HCT116 (cell line): ENCODE measurements at places on chromosomes 1 and 21.

GRCh38 chr1:150529017-150529416 lies 13.5 kb downstream of the FALEC start:
- DNase-seq = no peak

GRCh38 chr1:95380909-95381308 lies 146.9 kb downstream of the RWDD3 start:
- no peak for DNase-seq

GRCh38 chr1:223216531-223217205 lies 73.6 kb upstream of the TLR5 start:
- DNase-seq = no peak

GRCh38 chr1:117368116-117369108 lies 1.2 kb downstream of the MAN1A2 start:
- no peak for DNase-seq

DNA sequence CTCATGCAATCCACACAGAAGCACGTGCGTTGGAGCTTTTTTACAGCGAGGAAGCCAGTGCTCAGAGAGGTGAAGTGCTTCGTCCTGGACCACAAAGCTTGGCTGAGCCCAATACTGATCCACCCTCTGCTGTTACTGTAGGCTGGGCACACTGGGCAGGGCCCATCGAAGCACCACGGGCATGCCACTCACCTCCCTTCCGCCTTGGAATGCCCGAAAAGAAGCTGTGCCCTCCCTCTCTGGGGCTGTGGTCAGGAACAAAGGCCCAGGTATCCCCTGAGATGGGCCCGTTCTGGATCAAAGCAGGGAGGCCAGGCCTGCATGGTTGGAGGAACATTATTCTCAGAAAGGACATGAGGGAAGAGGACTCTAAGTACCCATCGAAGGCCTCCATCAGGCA lies 206.7 kb upstream of the C1orf174 start:
- DNase-seq = no peak

- DNase-seq = no peak
These were observed 12.7 kb downstream of the INSL5 start for GRCh38 chr1:66788231-66788939.

DNA sequence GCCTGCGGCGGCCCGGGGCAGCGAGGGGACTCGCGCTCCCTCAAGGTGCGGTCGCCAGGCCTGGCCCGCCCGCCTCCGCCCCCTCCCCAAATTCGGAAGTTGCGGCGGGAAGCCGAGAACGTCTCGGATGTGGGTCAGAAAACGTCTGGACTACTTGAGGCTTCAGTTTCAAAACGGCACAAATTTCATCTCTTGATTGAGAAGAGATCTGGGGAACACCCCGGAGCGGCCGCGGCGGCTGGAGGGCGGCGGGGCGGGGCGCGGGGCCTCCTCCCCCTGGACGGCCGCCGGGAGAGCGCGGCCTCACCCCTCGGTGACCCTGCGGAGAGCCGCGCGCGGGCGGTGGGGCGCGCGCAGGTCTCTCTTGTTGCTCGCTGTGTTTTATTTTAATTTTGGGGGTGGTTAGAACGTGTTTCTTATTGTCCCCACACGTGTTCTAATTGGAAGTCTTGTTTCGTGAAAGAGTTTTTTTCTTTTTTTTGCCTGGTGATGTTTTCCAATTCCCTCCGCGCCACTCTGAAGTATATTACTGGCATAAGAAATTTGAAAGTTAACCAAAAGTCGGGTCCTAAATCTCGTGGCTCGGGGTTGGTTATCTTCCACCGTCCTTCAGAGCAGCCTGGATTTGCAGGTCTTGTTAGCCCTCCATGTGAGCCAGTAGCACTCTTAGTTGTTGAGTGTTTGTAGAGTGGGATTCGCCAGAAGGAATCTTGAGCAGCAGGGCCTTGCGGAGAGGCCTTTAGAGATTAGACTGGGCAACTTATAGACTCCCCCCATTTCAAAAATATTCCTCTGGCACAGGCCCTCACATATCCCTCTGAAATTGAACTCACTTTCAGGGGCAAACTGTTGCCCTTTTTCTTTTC lies 749 bp downstream of the PCBP3 start:
- no peak for DNase-seq

GRCh38 chr1:17067465-17068240 lies 13.8 kb upstream of the SDHB start:
- DNase-seq = no peak

DNA sequence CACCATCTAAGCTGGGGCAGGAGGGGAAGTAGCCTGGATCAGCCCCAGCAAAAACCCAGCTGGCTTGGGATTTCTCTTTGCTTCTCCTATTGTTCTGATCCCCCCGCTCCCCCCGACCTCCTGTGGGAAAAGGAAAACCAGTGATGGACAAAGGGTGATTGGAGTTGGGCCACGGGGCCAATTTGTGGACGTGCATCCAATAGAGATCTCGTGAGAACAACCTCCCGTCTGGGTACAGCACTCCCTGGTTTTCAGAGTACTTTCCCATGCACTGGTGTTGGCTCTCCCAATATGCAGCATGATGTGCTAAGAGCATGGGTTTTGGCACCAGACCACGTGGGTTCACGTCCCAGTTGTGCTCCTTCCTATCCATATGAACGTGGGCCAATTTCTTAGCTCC lies 9.0 kb downstream of the BLACAT1 start:
- no peak for DNase-seq

GRCh38 chr1:2049718-2050431 lies at the start of gene PRKCZ:
Gene PRKCZ, plus strand, starts transcription at chr1:2050411. Its CDS starts 220 bp downstream, at chr1:2050631.
- peak; percentile 73 for DNase-seq

GRCh38 chr1:39896909-39897685 lies 4.6 kb downstream of the MYCL start:
- DNase-seq = no peak
